ENCODE measurements at places on chromosomes 6 and 20. TPM values are rescaled to one million over a fixed set of nuclear protein-coding genes. Genes with fewer than 3 reads are reported as not detected.

The SOX18 gene
- total RNA-seq: not detected

DNA sequence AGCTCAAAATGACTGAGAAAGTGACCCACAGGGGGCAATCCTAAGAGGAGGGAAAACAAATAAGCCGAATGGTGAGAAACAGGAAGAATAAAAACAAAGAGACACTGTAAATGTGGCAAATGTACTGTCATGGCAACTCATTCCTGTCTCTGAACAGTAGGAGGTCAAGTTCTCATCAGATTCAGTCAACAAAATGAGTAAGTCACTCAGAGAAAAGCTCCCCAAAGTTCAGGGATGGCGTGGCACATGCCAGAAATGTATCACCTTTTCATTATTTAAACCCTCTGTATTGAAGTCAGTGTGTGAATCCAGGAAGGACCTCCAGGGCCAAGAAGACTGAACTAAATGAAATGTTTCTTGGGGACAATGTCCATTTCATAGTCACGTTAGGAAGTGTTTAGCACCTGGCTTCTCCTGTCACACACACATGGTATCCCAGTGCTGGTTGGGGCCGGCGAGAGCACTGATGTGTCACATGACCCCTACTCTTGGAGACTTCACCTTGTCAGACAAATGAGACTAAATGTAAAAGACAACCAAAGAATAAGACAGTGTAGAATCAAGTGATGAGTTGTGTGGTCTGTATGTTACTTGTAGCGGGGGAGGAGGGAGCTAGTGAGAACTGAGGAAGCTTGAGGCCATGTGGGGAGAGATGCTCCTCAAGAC lies 20.7 kb downstream of the CNR1 start:
- DNase-seq: no peak

The RNGTT gene
- total RNA-seq: 23.5 TPM

DNA sequence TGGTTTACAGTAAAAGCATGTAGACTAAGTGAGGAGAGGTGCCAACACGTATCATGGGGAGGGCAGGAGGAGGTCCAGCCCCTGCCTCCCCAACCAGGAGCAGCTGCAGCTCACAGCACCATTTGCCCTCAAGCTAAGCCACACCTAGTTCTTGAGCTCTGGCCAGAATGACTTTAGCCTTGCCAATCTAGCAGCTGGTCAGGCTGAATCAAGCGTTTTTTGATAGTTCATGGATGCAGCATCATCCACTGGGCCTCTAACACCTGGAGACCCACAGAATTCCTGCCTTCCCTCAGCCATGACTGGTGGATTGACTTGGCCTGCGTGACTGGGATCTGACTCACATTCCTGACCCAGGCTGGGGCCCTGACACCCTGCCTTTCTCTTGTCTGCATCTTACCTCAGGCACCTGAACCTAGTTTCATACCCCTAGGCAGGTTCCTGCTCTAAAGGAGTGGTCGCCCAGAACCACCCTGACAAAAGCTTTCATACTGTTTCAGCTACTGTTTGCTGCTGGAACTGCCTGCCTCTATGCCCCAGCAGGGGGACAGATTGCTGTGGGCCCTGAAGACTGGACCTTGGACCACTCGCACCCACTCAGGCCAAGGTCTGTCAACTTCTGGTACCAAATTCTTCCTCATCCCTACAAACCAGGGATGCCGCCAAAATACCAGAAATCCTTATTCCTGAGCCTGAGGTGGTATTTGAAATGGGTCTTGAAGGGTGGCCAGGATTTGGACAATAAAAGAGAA lies 122.3 kb downstream of the QRSL1 start:
- DNase-seq: no peak

The TRDN gene
- not detected for total RNA-seq

DNA sequence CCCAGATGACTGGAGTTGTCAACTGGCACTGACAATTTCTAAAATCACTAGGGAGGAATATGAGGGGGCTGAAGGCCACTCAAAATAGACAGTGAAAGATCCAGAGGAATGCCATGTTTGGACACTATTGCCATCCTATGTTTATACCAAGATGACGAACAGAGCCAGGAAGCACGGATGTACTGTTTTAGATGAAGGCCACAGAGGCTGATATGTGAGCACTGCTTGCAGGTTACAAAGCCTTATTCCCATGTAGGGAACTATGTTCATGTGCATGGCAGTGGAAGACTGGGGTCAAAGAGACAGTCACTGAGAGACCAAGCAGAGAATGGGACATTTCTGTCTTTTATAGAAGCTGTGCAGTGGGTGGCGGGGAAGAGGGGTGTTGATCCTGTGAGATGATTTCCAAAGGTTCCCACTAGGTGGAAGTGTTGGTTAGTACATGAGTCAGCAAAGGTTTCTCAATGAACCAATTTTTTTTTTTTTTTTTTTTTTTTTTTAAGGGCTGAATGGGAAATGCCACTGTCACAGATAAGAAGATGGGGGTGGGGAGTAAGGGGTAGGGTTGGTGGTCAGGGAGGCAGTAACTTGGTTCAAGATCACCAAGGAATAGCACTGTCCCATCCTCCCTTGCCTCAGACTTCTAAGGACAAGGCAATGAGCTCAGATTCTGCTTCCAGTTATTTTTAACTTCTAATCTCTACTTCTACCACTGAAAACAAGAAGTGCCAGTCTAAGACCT lies 46.7 kb upstream of the MOCS1 start:
- peak; percentile 25 for DNase-seq

GRCh38 chr6:4553387-4553786 lies 222.8 kb upstream of the CDYL start:
- no peak for DNase-seq

DNA sequence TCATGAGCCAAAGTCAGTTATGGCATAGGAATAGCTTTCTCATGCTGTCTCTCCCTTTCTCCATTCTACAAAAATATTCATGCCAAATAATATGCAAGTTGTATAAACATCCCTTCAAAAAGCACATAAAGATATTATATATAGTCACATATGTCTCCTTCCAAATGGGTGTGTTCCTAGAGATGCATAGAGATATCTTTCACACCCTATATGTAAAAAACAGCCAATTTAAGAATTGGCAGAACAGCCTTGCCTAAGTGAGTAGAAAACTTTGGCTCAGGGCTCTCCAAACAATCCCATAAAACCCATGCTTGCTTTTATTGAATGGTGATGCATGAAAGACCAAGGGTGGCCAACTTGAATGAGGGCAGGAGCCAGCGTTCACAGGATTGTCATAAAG lies 274.7 kb upstream of the SUPT3H start:
- DNase-seq: no peak

- peak; percentile 55 for DNase-seq
Measured at GRCh38 chr6:12065321-12066140, 53.4 kb downstream of the HIVEP1 start.

DNA sequence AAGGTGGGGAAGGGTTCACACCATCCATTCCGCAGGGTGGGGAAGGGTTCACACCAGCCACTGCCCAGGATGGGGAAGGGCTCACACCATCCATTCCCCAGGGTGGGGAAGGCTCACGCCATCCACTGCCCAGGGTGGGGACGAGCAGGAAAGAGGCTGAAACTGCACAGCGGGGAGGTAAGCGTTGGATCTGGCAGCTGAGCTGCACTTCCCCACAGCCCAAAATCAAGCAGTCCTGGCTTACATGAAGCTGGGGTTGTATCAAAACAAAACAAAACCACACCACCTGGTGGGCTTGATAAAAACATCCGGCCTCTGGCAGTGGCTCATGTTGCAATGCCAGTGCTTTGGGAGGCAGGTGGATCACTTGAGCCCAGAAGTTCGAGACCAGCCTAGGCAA lies 268.5 kb downstream of the TAF4 start:
- DNase-seq: no peak

DNA sequence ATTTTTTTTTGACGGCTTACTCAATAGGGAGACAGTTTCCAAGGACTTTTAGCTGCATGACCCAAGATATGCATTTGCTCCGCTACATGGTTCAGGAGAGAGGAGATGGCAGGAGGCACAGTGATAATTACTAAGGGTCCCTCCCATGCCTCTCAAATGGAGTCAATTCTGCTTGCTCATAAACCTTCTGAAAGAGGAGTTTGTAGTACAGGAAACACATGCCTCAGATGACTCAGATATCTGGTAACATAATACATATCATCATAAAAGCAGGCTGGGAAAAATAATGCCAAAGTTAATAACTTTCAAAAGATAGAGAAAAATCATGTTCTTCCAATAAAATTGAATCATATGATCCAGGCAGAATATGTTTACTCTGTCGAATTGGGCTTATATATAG lies 97.6 kb upstream of the DEFB112 start:
- no peak for DNase-seq

The COL9A1 gene
- total RNA-seq: not detected

The DPPA5 gene
- not detected for total RNA-seq

The SESN1 gene
- 34.0 TPM for total RNA-seq

GRCh38 chr20:60101201-60101890 lies 143.1 kb downstream of the CDH26 start:
- DNase-seq: no peak

DNA sequence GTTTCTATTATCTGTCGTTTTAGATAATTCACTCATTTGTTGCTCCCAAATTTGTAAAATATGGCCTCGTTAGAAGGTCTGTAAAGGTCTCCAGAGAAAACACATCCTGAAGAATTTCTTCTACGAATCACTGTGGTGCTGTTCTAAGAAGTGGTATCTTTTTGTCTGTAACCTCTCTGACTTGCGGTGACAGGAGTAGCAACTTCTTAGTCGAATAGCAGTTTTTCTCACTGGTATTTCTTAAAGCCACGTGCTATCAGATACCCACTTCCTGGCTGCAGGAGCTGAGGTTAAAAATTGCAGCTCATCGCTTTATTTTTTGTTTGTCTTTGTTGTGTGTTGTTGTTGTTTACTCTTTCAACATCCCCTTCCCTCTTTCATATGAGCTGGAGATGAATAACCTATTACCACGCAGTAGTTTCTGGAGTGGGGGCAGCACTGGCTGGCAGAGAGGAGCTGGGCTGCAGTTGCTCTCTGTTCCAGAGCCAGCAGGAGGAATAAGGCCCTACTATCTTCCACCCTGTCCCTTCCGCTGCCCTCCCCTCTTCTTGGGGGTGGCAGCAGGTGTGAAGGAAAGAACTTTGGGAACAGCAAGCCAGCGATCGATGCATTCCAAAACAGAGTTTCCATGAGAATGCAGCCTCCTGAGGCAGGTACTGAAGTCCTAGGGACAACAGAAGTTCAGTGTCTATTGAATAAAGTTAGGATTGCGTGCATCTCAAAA lies 64.7 kb downstream of the C6orf118 start:
- no peak for DNase-seq

DNA sequence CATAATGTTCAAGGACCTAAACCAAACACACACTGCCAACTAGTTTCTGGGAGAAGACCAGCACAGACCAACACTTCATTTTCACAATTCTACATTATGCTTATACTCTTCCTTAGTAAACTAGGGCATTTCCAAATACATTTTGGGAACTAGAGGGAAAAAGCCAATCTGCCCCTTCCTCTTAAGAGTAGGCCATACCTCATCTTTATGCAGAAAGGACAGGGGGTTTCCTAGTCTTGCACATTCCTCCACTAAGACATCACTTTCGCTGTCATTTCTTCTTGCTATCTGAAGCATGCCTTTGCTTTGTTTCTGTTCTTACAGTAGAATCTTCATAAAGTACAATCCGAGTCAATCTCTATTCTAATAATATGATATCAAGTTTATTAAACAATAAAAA lies 105.7 kb downstream of the SMLR1 start:
- no peak for DNase-seq

DNA sequence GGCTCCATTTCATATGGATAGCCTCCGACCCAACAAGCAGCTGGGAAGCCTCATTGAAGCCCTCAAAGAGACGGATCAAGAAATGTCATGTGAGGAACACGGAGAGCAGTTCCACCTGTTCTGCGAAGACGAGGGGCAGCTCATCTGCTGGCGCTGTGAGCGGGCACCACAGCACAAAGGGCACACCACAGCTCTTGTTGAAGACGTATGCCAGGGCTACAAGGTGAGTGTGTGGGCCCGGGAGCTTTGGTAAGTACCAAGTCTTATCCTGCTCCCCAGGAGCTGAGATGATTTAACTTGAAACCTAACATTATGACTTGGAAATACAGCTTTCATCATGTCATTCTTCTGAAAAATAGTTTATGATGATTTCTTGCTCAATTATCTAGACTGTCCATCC lies 4.1 kb downstream of the TRIM38 start:
- DNase-seq: peak; percentile 45

DNA sequence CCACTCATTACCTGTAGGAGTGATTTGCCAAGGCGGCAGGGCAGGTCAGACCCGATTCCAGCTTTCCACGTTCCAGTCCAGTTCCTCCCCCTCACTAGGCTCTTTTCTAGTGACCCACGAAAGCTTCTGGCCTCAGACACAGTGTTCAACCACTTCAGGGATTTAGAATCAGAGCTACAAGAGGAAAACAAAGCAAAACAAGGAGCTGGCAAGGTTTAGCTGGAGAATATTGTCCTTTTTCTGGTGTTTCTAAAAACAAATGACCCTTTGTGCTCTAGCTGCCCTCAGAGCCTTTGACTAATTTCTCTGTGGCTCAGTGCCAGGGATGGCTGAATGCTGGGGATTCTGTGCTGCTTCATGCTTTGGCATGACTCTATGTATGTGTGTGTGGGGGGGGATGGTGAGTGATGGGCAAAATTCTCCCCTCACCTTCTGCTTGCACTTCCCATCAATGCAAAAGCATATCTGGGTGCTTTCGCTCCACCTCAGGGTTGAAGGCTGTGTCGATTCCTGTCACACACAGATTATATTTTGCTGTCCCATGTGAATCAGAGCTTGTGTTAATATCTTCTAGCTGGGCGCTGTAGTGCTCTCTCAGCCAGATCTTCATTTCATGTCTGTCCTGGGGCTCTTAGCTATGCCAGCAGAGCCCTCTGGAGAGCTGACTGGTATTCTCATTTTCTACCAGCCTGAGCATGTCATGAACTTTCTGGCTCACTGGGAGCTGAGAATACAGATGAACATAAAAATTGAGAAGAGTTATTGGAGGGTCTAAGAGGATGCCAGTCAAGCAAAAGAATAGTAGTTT lies 19.3 kb upstream of the NEDD9 start:
- no peak for DNase-seq

DNA sequence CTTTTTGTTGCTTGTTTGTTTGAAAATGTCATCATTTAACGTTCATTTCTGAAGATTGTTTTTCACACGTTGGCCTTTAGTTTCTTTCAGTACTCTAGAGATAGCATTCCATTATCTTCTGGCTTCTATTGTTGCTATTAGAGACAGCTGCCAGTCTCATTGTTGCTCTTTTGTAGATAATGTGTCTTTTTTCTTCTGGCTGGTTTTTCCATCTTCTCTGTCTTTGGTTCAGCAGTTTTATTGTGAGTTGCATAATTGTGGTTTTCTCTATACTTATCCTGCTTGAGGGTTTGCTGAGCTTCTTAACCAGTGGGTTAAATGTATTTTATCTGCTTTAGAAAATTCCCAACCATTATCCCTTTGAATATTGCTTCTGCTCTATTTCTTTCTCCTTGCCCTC lies 23.2 kb upstream of the AIG1 start:
- no peak for DNase-seq

GRCh38 chr6:46618726-46619125 lies 33.9 kb downstream of the CYP39A1 start:
- DNase-seq: no peak

GRCh38 chr6:2797564-2798031 lies 32.4 kb downstream of the WRNIP1 start:
- DNase-seq: no peak

GRCh38 chr6:164370773-164371172 lies 938.6 kb downstream of the C6orf118 start:
- DNase-seq: no peak

Measured in activated naive CD4-positive, alpha-beta T cell treated with anti-CD3 and anti-CD28 coated beads for 36 hours (primary cell).